ENCODE measurements at places on chromosomes 3 and 15.

GRCh38 chr15:89184357-89184756 lies 37.0 kb downstream of the RLBP1 start:
- no peak for DNase-seq

DNA sequence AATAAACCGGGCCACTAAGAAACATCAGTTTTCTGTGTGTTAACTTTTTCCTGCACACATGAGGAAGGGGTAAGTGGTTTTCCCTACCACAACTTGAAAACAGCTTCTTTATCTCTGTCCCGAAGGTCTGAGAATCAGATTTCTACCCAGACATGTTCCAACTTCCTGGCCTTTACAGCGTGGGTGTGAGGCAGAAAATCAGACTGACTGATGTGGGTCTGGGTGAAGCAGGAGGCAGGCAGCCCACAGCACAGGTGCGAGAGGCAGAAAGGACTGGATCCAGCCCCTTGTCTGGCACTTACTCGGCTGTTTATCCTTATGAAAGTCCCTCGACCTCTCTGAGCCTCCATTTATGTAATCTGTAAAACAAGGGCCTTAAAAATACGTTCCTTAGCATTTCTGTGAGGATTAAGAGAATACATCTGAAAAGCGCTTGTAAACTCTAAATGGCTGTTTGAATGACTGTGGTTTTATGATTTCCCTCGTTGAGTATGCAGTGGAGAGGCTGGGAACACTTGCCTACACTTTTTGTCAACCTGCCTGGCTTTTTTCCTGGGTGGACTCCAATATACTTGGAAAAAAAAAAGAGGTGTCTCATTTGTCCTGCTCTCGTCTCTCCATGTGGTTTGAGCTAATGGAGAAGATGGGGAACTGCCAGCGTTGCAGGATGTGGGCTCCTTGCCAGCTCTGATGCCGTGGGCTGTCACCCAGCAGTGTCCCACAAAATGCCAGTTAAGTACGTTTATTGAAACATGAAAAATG lies 3.1 kb downstream of the AGBL1 start:
- no peak for DNase-seq

DNA sequence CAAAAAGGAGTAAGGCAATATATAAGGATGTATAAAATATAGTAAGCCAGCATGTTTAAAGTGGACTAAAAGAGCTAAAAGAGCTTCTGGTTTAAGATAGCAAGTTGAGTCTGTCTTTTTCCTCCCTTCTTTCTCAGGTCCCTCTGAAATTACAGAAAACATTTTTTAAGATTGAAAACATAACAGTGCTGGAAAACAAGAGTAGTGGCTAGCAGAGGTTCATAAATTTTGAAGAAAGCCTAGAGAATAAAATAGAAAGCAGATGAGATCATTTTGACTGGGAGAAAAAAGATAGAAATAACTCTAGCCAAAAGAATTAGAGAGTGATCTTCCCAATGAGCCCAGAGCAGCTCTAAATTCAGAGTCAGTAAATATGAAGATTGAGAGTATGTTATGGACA lies 41.9 kb downstream of the ATP8B4 start:
- DNase-seq: no peak

GRCh38 chr3:146680617-146681016 lies 75.5 kb upstream of the PLSCR5 start:
- no peak for DNase-seq

- no peak for DNase-seq
These were observed 257.2 kb downstream of the RBMS3 start for GRCh38 chr3:29537889-29538609.

DNA sequence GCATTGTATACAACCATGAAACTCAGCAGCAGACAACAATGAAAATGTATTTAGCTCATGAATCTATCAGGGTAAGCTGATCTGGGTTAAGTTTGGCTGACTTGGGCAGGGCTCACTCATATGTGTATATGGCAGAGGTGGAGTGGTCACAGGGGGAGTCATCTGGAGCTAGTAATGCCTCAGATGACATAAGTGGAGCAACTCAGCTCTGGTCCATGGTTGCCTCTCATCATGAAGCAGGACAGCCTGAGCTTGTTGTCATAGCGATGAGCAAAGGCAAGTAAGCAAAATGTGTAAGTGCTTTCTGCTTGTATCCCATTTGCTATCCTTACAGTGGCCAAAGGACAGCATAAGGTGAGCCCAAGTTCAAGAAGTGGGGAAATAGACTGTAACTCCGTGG lies 64.5 kb downstream of the ALCAM start:
- DNase-seq: no peak

DNA sequence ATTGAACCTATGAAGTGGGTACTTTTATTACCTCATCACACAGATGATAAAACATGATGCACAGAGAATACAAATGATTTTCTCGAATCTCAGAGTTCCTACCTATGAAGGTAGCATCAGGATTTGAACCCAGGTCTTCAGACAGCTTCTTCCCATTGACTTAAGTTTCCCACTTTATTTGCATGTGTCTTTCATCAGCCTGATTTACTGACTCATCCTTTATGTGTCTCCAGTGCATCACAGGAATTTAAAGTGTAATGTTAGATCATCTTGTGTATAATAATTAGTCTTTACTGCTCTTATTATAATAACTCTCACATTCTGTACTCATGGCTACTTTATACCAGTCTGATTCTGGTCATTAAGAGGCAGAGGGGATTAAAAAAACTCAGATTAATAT lies 449.4 kb upstream of the SUCLG2 start:
- DNase-seq: no peak

DNA sequence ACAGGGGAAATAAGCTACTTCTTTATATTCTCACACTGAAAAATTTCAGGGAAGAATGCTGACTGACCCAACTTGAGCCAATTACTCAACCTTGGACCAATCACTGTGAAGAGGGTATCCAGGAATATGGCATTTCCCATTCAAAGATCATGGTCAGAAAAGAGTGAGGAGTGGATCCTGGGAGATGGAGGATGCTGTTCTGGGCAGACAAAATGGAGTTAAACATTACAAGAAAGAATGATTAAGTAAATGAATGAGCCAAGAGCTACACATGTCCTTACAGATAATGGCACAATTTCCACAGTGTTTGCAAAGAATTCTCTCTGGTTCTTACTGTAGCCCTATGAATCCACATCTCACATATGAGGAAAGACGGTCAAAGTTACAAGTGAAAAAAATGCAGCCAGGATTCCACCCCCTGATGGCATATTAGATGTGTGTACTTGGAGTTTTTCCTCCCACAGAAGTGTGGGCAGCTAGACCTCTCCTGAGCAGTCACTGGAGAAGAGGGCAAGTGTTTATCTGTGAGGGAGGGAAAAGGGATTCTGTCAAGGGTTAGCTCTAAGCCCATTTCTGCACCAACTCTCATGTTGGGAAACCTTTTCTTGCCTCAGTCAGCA lies 33.8 kb downstream of the AMOTL2 start:
- DNase-seq: no peak

- no peak for DNase-seq
These were observed 10.4 kb downstream of the TGM5 start for GRCh38 chr15:43256341-43256740.

- no peak for DNase-seq
These were observed 1209.6 kb downstream of the ZPLD1 start for GRCh38 chr3:103644450-103644849.

GRCh38 chr3:69292185-69292584 lies 93.7 kb downstream of the FRMD4B start:
- DNase-seq: no peak

GRCh38 chr3:30232142-30232541 lies 374.3 kb upstream of the TGFBR2 start:
- no peak for DNase-seq

DNA sequence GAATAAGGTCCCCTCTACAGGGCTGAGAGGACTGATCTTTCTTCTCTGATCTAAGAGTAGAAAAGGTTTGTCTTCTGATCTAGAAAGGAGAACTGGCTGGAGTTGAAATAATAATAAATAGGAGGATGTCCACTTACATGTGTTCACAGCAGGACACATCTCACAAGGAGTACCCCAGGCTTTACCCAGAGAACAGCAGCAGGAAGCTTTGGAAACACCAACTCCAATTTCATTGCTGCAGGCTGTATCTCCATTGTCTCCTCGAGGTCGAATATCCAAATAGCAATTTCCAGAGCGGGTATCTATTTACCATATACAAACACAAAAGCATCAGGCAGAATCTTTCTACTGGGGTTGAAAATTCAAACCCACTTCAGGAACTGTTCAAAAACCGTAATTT lies 136.6 kb downstream of the DUT start:
- no peak for DNase-seq

DNA sequence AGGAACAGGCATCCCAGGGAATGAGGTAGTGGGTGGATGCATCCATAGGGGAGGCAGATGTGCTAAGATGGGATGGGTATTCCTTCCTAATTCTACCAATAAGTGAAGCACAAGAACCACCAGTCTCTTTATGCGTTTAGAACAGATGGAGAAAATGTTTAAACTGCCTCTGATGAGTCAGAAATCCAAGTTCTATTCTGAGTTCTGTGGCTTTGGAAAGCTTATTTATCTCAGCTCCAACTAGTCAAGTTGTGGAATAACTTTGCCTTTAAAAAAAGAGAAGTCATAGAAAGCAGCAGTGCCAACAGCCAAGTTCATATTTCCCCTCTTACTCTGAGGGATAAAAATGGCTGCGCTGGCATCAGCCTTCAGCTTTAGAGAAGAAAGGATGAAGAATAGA lies 761.7 kb downstream of the IGSF11 start:
- DNase-seq: no peak

GRCh38 chr3:115989684-115990421 lies 366.5 kb downstream of the GAP43 start:
- DNase-seq: no peak

DNA sequence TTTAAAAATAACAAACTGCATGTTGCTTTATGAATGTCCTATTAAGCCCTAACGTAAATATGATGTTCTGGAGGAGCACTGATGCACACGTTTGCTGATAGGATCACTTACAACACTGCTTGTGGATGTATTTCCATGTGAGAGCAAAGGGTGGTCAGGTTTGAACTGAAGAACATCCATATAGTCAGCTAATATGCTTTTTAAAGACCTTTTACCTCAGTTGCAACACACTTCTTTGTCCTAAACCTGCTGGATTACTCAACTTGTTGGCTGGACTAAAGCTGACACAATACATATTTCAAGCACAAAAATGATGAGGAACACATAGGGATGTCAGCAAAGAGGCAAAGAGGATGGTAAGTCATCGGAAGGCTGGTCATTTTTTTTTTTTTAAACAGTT lies 186.6 kb downstream of the TIGIT start:
- no peak for DNase-seq

DNA sequence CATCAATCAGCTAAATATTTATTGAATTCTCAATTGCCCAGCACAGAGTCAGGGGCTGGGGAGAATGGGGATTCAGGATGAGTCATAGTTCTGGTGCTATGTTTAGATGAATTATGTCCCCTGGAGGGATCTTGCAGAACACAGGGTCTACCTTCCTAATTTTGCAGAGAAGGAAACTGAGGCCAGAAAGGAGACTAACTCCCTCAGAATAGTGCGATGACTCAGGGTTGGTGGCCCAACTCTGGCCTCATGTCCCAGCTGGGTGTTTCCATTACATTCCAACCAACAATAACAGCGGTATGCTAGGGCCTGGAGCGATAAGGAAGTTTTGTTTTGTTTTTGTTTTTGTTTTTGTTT lies 270.9 kb downstream of the TLE3 start:
- no peak for DNase-seq

- no peak for DNase-seq
These were observed 4.9 kb upstream of the MYZAP start for GRCh38 chr15:57586661-57587424.

DNA sequence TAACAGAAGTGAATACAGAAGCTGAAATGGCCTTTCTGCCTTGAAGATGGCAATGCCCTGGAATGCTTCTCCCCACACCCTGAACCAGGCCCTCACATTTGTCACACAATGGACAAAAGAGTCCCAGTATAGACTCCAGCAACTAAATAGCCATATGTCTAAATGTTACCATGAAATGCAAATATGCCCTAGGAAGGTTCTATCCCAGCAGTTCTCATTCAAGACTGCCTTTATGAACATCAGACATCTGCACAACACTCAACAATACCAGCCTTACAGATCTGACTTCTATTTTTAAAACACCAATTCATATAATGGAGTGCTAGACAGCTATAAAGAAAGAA lies 7.9 kb downstream of the ITGB5 start:
- DNase-seq: no peak

GRCh38 chr15:62929000-62929357 lies 113.6 kb upstream of the TPM1 start:
- DNase-seq: no peak

DNA sequence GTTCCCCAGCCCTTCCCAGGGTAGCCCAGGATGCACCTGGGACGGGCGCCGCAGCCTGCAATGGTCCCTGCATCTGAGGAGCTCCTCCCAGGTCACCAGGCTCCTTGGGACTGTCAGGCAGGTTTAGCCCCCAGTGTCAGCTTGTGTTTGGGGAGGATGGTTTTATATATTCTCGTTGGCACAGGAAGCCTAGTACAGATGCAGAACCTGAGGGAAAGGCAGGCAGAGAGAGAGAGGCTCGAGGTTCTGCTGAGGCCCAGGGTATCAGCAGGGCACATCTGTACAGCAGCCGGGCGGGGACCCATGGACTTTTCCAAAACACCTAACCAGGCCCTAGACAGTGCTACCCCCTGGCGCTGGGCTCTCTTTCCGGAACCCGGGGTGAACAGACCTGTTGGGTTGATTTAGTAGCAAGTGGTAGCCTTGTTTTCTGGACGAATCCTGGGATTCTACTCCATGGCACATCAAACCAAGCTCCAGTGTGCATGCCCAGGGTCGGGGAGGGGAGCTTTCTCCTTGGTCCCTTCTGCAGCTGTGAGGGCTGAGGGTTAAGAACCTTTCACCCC lies 8.6 kb downstream of the PAK6 start:
- no peak for DNase-seq

GRCh38 chr3:55585856-55586255 lies 98.8 kb upstream of the WNT5A start:
- DNase-seq: no peak

DNA sequence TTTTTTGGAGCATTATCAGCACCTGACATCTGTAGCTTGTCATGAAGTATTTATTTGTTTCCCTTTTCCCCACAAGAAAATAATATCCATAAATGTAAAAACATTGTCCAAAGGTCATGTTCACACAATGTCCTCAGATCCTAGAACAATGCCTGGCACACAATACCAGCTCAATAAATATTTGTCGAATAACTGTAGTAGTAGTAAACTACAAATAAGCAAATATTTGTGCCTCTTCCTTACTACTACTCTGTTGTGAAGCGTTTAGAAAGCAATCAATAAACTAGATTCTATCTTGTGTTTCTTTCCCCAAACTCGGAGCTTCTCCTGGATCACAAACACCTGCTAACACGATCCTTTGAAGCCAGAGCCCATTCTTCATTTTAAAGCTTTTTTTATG lies 459.6 kb upstream of the NECTIN3 start:
- DNase-seq: no peak

GRCh38 chr15:64542091-64542490 lies 81.7 kb downstream of the ZNF609 start:
- DNase-seq: no peak

DNA sequence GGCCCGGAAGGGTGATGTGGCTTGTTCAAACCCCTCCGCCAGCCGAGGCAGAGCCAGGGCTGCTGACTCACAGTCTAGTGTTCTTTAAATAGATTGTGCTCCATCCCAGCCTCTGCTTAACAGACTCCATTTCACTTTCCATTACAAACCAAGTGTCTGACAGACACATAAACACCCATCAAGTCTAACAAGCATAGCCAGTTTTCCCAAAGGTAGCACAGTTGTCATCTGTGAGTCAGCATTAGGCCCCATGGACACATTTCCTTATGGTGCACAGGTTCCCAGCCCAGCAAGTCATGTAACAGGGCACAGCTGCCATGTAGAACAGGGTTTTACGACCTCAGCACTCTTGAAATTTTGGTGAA lies 109.9 kb upstream of the RAP2B start:
- no peak for DNase-seq
